ENCODE measurements at places on chromosomes 6 and 20.

DNA sequence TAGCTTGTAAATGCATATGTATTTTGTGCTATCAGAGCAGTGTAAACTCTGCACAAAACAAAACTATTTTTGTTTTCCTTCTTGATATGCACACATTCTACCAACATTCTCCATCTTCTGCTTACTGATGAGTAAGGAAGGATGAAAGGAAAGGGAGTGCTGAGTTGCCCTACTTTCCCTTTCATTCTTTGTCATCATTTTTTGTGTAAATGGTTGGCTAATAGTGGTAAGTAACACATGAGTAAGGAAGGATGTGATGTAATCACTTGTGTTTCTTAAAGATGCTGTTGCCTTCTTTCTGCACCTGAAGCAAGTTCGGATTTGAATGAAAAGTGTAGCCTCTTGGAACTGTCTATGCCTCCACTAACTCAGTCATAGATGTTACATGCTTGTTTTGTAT lies 4.6 kb upstream of the REV3L start:
- DNase-seq: no peak

DNA sequence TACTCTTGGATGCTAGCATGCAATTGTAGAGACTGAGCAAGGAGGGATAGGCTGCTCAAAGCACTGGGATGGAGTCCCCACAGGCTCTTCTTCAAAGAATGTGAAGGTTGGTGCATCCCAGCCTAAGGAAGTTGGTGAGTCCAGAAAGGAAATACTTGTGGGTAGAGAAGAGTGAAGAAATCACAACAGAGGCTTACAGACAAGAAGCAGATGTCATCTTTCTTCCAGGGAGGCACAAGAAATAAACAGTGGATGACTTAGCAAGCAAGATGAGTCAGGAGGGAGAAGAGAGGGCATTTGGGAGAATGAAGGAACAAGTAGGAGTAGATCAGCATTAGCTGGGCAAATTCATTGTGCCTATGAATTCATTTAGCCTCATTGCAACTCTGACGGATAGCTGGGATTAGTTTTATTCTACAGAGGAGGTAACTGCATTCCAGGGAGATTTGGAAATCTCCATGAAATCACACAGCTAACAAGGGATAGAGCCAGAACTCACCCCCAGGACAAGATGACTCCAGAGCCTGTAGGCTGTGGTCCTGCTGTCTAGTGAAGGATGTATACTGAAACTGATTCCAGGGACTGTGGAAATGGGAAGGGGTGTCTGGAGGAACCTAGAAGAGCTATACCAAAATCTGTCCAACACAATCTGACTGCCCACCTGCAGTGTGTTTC lies 125.8 kb upstream of the SPTLC3 start:
- DNase-seq: no peak

DNA sequence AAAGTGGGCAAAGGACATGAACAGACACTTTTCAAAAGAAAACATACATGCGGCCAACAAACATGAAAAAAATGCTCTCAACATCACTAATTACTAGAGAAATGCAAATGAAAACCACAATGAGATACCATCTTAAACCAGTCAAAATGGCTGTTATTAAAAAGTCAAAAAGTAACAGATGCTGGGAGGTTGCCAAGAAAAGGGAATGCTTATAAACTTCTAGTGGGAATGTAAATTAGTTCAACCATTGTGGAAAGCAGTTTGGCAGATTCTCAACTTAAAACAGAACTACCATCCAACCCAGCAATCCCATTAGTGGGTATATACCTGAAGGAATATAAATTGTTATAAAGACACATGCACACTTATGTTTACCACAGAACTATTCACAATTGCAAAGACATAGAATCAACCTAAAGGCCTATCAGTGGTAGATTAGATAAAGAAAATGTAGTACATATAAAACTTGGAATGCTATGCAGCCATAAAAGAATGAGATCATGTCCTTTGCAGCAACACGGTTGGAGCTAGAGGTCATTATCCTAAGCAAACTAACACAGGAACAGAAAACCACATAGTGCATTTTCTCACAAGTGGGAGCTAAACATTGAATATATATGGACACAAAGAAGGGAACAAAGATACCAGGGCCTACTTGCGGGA lies 16.3 kb downstream of the CENPQ start:
- no peak for DNase-seq

- DNase-seq: no peak
Measured at GRCh38 chr6:156691018-156691417, 86.2 kb upstream of the ARID1B start.

- no peak for DNase-seq
Measured at GRCh38 chr6:100203400-100203799, 209.4 kb upstream of the MCHR2 start.

DNA sequence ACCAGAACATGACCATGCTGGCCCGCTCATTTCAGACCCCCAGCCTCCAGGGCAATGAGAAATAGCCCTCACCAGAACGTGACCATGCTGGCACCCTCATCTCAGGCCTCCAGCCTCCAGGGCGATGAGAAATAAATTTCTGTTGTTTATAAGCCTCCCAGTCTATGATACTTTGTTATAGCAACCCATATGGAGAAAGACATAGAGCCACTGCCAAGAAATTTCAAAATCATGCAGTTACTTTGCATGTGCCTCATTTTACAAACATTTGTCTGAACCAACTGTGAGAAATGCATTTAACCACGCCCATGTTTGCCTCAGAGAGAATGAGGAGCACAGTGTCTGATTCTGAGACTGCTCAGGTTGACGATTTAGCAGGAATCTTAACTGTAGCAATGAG lies 15.5 kb downstream of the CYP39A1 start:
- no peak for DNase-seq

GRCh38 chr6:43119482-43119881 lies 43.4 kb downstream of the PTK7 start:
- no peak for DNase-seq

DNA sequence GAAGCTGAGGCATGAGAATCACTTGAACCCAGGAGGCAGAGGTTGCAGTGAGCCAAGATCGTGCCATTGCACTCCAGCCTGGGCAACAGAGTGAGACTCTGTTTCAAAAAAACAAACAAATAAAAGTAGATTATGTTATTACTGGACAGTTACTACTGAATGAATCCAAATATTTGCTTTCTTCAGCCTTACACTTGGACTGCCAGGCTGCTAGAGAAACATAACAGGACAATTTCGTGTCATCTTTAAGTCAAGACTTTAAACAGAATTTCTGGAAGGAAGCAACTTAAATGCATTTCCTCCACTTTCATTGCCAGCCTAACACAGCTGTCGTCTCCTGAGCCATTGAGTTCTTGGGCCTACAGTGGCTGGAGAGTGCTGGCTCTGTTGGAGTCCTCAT lies 42.0 kb upstream of the PRIM2 start:
- no peak for DNase-seq

DNA sequence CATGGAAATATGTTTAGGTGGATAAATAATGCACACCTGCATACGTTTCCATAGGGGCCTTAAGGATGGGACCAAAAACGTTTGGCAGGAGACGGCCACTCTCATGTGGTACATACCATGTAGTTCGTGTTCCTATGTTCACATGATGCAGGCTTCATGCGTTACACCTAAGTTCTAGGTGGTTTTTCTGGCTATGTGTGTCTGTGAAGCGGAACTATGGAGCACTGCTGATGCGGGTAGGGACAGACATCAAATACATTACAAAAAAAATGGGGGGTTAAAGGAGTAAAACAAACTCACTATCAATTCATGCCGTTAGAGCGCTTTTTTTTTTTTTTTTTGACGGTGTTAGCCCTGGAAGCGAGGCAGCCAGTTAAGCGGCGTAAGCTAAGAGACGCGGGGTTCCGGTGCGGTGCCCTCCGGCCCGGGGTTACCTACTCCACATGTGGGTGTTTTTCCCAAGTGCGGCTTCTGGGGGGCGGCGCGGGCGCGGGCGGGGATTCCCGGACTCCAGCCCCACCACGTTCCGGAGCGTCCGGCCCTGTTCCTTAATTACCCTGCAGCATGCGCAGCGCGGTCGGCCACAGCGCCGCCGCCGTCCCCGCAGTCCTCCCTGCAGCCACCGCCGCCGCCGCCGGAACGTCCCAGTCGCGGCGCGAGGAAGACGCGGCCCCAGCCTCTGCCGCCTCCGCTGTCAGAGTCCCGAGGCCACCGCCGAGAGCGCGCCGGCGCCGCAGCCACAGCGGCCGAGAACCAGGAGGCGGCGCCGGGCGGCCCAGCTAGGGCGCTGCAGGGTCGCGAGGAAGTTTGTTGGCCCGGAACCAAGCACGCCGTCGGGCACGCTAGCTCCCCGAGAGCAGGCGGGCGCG lies 648 bp downstream of the COL19A1 start:
- DNase-seq: peak; percentile 58

DNA sequence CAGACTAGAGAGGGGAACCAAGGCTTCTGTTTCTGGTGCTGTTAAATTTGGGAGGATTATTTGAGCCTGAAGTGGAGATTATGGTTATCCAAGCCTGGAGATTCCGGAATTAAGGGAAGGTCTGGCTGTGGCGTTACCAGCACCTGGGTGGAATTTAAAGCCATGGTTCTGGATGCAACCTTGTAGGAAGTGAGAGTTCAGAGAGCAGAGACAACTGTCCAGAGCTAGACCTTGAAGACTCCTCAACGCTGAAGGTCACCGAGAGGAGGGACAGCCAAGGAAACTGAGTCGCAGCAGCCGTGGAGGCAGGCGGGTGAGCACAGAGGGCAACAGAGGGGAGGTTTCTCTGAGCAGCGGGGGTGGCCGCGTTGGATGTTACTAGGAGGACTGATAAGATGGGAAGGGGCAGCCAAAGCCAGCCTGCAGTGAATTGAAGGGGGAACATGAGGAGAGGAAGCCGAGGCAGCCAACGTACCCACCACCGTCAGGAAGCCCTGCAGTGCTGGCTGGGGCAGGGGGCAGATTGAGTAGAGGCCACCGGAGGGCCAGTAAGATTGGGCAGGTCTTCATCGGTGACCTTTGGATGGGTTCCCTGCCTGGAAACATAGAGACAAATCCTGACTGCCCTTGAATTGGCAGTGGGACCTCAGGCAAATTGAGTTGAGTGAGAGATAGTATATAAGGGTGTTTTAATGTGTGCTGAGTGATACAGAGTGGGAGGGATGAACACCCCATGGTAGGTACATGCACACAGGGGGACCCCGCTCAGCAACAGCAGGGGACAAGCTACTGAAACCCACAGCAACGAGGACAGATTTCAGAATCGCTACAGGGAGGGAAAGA lies 90.3 kb downstream of the SNX5 start:
- no peak for DNase-seq

- no peak for DNase-seq
Measured at GRCh38 chr6:14193524-14193923, 76.0 kb downstream of the CD83 start.

GRCh38 chr20:15122613-15123012 lies 785.2 kb upstream of the FLRT3 start:
- DNase-seq: no peak

- no peak for DNase-seq
Measured at GRCh38 chr6:138544501-138544900, 45.2 kb upstream of the NHSL1 start.

DNA sequence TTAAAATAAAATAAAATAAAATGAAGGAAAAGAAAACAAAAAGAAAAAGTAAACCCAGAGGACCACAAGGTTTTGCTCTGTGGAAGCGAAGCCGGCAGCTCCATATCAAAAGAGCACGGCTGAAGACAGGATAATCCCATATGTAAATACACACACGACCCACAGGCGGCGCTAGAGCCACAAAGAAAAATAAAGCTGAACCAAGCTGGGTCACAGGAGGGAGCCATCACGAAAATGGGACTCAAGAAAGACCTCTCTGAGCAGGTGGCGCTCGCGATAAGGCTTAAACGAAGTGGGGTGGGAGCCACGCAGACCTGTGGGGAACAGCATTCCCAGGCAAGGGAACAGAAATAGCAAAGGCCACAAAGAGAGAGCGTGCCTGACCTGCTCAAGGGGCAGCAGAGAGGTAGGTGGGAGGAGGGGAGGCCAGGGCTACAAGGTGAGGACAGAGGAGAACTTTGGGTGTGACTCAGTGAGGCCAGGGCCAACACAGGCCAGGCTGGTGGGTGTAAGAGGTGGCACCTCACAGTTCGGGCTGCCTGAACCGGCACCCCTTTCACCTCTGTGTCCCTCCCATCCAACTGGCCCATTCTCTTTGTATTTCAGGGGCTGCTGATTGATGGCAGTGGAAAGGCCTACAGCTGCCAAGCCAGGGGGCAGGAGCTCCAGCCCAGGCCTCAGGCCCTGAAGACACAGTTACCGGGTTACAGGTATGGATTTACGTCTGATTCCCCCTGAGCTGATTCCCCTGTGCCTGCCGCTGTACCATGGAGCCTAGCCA lies 26.0 kb downstream of the PTGIS start:
- DNase-seq: peak; percentile 42

- peak; percentile 98 for DNase-seq
Measured at GRCh38 chr6:41288030-41288753, 1.7 kb upstream of the TREM1 start.

- peak; percentile 41 for DNase-seq
Measured at GRCh38 chr6:54992789-54993188, 146.2 kb downstream of the FAM83B start.

DNA sequence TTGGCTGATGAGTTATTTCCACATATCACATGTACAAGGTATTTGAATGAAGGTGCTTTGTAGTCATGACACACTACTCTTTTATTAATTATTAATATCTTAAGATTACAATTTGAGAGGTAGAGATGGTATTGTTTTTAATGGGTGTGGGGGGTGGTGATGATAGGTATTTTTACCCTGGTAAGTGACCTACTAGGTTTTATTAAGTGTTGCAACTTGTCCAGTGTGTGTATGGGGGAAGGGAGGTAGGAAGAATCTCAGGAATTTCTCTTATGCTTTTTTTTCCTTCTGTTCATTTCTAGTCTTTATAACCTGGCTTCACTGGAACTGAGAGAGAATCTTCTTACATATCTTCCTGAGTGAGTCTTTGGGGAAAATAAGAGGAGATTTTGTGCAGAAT lies 101.4 kb downstream of the LRRC1 start:
- DNase-seq: no peak

DNA sequence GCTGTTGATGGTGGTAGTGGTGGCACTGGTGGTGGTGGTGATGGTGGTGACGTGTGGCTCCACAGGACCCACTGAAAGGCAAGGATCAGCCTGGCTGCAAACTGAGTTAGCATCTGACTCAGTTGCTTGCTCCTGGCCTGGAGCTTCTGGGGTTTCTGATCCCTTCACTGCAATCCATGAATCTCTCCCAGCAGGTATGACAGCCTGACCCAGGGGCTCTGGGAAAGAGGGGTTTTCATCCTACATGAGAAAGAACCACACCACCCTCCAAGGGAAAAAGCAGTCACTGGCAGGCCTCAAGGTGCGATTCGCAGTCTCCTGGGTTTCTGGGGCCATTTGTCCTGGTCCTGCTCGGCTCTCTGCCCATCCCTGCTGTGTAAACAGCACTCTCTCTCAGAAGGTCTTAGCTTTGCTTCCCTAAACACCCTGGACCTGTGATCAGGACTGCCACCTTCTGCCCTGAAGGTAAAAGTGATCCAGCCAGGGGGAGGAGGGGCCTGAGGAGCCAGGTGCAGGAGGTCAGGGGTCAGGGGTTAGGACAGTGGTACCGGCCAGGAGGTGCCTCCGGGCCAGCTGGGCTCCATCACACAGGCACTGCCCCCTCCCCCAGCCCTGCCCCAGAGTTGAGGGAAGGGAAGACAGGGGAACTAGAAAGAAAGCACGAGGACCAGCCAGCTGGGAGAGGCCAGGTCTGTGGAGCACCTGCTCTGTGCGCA lies 152.0 kb downstream of the BMP7 start:
- no peak for DNase-seq

GRCh38 chr6:140812636-140813035 lies 1320.1 kb upstream of the GJE1 start:
- DNase-seq: no peak

- DNase-seq: no peak
Measured at GRCh38 chr6:166936079-166936787, 20.1 kb downstream of the RNASET2 start.

GRCh38 chr6:161067749-161068148 lies 76.2 kb downstream of the MAP3K4 start:
- DNase-seq: peak; percentile 96

- peak; percentile 42 for DNase-seq
Measured at GRCh38 chr6:33589731-33590530, 9.9 kb upstream of the BAK1 start.

All from NCI-H748 treated with DMSO at 0.1 percent for 48 hours (cell line).